T-helper 1 cell treated with Interleukin-12 subunit alpha and Interleukin-12 subunit beta and Interleukin-4 antibody, amounts not matched to agents 30 ng/mL and 1 ng/mL, for 36 hours (primary cell): ENCODE measurements at places on chromosomes 16 and 17. TPM values are rescaled to one million over a fixed set of nuclear protein-coding genes. Genes with fewer than 3 reads are reported as not detected.

Gene SPATA22
- 0.20 TPM in 1 of 2 replicates, not detected in the other for total RNA-seq

Gene C16orf90
- not detected in 2 replicates for total RNA-seq

Gene CHST6
- total RNA-seq = not detected in 2 replicates

Gene PIRT
- total RNA-seq = not detected in 2 replicates

Gene RAB34
- total RNA-seq = 9.0 and 9.4 TPM in 2 replicates
